ENCODE measurements at places on chromosomes 7 and 10.
A peak's percentile ranks its signal among the peaks of the same experiment; 100 is the strongest.

DNA sequence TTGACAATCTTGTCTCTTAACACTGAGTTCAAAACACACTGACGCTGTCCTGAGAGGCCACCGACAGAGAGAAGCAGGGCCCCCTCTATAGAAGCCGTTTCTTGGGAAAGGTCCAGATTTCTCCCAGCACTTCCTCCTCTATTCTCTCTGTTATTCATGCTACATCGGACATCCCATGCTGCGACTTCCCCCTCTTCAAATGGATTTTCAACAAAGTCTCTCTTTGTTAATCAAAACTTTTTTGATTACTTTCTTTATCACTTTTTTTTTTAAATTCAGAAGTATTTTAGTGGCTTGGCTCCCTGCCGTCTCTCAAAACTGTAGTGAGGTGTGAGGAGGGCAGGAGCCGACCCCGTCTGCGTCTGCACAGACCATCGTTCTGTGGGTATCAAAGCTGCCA lies 298.9 kb upstream of the PITRM1 start:
- DNase-seq, result no peak

DNA sequence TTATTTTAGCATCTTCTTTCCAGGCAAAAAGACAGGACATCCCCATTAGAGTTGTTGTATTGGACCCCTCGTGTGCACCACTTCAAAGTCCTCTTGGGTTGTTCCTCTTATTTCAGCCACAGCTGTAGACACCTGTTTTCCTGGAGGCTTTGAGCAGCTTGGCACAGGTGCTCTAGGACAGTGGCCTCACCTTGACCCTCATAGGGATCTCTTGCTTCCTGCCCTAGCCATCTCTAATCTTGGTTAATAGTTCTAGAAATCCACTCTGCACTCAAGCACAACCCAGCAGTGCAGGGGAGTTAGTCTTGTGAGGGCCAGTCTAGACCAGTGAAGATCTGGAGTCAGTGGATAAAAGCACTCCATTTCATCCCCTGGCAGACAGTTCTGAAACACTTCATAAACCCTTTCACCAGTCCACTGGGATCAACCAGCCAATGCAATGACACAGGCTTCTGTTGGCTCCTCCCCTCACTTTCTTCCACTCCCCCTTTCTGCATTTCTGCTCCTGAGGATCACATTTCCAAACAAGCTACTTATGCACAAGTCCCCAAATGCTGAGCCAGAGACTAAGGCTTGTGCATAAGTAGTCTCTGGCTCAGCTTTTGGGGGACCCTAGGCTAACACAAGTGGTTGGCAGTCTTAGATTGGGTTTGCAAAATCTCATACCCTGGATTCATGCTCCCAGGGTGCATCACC lies 131.5 kb upstream of the LAMB4 start:
- no peak for DNase-seq

GRCh38 chr10:48389272-48389671 lies 82.8 kb downstream of the MAPK8 start:
- DNase-seq, result no peak

- DNase-seq, result no peak
Observed at GRCh38 chr10:58779594-58779993, 266.9 kb downstream of the BICC1 start.

DNA sequence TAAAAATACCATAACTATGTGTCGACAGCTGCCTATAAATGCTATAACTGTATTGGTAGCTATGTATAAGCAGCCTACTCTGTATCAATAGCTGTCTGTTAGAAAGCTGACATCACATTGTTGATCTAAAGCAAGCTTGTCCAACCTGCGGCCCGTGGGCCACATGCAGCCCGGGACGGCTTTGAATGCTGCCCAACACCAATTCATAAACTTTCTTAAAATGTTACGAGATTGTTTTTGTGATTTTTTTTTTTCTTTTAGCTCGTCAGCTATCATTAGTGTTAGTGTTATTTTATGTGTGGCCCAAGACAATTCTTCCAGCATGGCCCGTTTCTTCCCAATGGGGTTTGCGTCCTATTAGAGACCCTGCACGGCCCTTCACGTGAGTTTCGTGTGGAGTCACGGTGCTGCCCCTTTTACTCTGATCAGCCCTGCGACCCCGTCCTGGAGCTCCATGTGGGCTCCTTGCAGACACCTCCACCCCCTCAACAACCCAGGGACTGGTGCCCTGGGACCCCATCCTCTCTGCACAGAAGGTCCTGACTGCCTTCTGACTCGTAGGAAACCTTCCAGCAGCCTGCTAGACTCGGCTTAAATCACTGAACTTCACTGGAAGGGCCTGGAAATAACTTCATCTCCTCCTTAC lies 4.5 kb upstream of the PRKAR1B start:
- DNase-seq, result no peak

GRCh38 chr10:89475591-89475998 lies 59.8 kb downstream of the SLC16A12 start:
- DNase-seq, result no peak

GRCh38 chr7:16615228-16615627 lies 30.3 kb downstream of the ANKMY2 start:
- DNase-seq, result no peak

GRCh38 chr10:103451091-103451813 lies 918 bp downstream of the CALHM2 start:
- no peak for DNase-seq

GRCh38 chr7:149454006-149454405 lies 6.9 kb downstream of the ZNF777 start:
- no peak for DNase-seq

GRCh38 chr10:75530299-75530698 lies 98.9 kb downstream of the LRMDA start:
- DNase-seq, result peak; percentile 99

DNA sequence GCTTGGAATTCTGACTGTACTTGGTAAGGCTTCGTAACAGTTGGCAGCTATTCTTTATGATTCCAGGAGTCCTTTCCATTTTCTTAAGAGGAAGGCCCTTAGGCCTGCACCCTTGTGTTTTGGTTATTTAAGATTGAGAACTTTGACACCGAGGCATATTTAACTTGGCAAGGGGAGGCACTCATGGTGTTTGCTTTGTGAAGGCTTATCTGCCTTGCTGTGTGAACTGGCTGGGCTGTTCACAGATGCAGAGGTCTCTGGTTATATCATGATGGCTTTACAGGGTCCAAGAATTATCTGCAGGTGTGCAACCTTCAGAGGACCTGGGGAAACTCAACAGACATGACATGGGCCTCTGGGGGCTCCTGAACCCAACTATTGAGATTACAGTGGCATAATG lies 833 bp upstream of the PNLIPRP1 start:
- DNase-seq, result no peak

- DNase-seq, result no peak
Observed at GRCh38 chr10:88186335-88186734, 322.9 kb downstream of the PTEN start.

DNA sequence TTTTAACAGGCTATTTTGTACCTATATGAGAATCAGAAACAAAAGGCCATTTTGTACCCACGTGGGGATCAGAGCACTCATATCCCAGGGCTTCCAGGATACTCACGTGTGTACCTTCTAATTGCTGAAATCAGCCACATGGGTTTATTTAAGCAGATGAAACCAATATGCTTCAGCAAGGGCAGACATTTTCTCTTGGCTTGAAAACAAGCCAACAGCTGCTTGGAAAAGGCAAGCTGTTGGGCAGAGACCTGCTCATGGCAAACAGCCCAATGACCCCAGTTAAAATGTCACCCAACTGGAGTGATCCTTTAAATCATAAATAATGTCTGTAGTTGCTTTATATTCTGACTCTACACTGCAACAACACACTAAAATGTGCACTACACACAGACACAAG lies 26.5 kb upstream of the TOMM7 start:
- DNase-seq, result no peak

GRCh38 chr7:52955522-52955921 lies 79.9 kb upstream of the POM121L12 start:
- no peak for DNase-seq

DNA sequence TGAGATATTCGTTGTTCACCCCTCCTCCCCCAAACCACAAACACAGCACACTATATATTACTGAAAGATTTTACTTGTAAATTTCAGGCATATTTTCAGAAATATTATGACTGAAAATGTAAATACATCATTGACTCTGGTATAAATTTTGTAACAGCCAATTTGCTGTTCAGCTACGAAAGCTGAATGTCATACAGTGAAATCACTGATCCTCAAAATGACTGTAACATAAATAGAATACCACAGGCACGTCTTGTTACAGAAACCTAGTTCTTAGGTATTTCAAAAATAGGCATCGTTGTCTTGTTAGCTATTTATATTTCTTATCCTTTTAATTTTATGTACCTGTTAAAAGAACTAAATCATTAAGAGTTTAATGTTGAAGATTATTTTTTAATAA lies 15.1 kb downstream of the TRUB1 start:
- peak; percentile 25 for DNase-seq

DNA sequence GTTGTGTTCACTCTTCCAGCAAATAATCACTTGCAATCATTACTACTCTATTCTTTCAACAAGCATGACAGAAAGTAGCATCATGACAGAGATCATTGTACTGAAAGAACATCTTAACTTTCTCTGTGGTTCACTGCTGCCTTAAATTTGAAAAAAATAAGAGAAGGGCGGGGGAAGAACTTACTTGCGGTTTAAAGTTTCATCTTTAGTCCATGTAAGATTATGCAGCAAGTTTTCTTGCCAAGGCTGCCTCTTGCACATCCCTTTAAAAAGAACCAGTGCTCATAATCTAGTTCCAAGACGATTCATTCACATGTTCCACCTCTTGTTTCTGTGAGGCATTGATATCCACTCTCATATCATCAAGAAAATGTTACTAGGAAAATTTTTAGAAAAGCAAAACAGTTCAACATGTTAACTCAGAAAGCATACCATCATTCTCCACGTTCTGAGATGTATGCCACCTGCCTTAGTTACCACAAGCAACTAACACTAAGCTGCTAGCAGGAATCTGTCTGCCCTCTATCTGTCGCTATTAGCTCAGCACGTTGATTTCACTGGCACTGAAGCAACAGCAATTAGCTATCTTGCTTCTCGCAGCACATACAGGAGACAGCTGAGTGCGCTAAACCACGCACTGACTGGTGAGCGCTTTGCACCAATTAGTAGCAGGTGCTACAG lies at the start of gene PCDH15:
Gene PCDH15 (minus strand): TSS at position 491 of the 681 bp plus-strand sequence. CDS start 136,969 bp downstream, outside the sequence.
- peak; percentile 48 for DNase-seq

- DNase-seq, result peak; percentile 54
Observed at GRCh38 chr7:81285142-81285871, 366.5 kb upstream of the SEMA3C start.

DNA sequence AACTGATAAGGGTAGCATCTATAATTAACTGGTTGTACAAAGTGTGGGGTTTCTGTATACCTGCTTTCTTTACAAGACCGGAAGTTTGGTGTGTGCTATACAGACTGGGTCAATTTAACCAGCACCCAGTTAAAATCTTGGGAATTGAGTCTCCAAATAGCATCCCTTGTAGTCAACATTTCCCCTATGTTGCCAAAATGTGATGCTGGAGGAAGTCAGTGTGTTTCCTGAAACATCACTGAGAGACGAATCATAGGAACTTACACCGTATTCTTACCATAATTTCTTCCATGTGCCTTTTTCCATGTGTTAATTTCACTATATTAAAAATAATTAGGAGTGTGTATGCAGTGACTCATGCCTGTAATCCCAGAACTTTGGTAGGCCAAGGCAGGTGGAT lies 1.7 kb downstream of the AKR1C4 start:
- DNase-seq, result no peak

GRCh38 chr7:73811760-73812168 lies 19.0 kb upstream of the CLDN4 start:
- peak; percentile 68 for DNase-seq

DNA sequence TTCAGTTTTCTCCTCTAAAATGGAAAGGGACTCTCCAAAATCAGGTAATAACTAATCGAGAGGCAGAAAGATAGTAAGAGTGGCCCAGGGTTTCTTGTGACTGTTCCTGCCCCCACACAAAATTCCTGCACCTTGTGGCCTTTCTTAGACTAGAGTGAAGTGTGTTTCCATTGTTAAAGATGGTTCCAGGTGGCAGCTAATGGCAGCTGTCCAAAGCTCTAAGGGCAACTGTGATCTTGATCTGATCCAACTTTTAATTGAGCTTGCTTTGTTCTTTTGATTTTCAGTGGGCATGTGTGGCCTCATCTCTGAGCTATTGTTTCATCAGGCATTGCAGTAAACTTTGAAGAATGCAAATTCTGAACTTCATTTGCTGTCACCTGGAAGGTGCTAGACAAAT lies 19.4 kb downstream of the ACSL5 start:
- no peak for DNase-seq

DNA sequence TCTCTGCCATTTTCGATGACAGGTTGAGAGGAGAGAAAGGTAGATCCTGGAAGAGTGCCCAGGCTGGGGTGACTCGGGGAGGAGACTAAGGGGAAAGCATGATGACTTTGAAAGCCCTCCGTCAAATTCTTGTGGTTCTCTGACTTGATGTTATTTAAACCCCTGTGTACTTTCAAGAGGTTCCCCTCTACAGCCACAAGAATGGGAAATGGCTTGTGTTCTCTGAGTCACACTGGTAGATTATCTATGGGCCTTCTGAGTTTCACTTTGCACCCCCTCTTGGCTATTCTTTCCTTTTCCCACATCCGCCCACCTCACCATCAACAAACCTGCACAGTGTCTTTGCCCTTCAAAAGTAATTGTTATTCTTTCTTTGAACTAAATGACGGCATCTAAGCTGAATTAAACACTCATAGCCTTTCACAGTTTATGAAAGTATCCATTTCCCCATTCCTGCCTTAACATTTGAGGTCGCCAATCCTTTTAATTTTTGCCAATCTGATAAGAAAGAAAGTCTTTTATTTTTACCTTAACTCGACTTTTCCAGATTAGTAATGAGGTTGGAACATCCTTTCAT lies 24.1 kb downstream of the PRF1 start:
- peak; percentile 95 for DNase-seq

GRCh38 chr10:32347363-32348022 lies 535 bp upstream of the EPC1 start:
- DNase-seq, result no peak

DNA sequence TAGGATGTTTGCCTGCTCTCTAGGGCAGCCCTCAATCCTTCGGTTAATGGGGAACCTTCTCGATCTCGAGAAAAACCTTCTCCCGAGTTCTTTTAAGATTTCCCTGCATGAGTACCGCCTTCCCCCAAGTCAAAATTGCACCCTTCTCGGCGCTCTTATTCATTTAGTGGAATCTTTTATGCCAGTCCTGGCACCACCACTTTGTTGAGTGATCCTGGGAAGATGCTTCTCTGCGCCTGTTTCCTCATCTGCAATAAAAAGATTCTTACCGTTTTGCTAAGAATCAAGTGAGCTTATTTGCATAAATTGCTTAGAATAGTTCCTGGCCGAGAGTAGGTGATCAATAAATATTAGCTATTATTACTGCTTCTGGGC lies 697 bp downstream of the ARPC1A start:
- DNase-seq, result no peak

DNA sequence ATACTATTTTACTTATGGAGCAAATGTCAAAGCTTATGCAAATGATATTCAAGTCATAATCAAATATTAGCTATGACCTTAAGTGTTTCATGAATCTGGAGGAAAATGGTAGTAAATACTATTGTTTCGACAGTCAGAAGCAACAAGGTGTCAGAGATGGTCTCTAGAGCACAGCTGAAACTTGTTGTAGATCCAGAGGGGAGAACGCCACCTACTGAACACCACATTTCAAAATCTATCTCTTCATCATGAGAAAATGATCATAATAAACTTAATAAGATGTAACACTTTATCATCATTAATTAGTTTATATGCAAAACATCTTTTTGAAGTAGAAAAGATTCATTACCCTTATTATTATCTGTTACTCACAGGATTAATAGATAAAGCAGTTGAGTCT lies 418.7 kb downstream of the GATA3 start:
- DNase-seq, result no peak
